ENCODE measurements at places on chromosomes 2 and 18. TPM values are rescaled to one million over a fixed set of nuclear protein-coding genes. Genes with fewer than 3 reads are reported as not detected.
A peak's percentile ranks its signal among the peaks of the same experiment; 100 is the strongest.

DNA sequence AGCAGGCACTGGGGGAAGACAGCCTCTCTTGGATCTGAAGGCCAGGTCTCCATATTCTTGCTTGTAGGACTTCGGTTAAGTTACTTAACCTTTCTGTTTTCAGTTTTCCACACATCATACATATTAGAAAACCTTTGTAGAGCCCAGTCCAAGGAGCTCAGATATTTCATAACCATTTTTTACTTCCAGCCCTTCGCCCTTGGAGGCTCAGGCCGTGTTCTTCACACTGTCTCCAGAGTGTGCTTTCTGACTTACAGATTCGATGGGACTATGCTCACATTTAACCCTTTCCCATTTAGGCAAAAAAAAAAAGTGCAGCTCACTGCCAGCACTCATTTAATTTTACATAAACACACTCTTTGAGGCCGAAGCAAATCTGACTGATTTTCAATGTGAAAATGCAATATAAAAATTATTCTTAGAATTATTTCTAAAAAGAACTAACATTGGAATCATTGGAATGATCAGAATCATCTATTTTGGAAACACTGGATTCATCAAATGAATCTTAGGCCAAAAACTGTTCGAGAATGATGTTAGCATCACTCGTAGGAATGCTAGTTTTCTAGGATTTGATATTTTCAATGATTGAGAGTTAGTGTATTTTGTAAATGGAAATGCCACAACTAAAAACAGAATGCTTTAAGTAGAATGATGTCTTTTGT is 55.0 kb downstream of the MTHFD2 start:
- no peak for DNase-seq

ABCG8 gene
- not detected for total RNA-seq

DNA sequence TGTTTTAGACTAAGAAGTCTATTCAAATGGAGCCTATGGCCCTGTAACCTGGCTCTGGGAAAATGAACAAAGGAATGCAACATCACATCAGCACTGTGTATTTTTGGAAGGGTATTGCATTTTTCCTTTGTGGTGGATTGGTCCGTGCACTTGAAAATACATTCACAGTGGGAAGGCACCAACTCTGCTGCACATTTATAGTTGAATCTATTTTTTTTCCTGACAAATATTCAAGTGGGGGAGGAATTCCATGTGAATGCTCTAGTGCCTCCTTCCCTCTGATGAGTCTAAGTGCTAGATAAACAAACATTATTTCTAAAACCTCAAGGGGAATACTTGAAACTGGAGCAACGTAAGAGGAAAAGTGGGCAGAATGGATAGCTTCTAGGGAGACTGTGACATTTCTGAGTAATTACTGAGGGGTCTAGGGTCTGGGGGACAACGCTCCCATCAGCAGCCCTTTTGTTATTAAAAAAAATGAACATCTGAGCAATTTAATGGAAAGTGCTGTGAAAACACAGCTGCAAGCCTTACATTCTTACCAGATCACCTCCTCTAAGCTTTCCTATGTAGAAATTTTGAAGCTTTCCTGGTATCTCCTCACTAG is 208.2 kb downstream of the SLC8A1 start:
- DNase-seq = peak; percentile 74

GRCh38 chr18:63374540-63374939 is 7.5 kb upstream of the KDSR start:
- no peak for DNase-seq

DNA sequence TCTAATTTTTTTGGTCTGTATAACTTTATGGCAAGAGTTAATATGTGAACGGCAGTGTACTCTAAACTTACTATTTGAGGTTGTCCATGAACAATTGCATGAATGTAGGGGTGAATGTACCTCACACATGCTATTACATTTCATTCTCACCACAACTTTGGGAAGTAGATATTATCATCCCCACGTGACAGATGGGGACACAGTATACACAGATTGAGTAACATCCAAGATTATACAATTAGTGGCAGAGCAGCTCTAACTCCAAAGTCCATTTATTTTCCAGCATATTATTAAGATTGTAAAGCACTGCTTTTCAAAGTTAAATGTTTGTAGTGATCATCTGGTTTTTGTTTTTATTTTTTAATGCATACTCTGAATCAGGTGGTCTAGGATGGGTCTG is 622.1 kb upstream of the ZEB2 start:
- no peak for DNase-seq

- no peak for DNase-seq
These were observed 75.4 kb downstream of the DYSF start for GRCh38 chr2:71528749-71529148.

- peak; percentile 75 for DNase-seq
These were observed 949.8 kb upstream of the LRATD1 start for GRCh38 chr2:13682540-13683272.

GRCh38 chr18:56407646-56408180 is 230.7 kb downstream of the TXNL1 start:
- no peak for DNase-seq

GRCh38 chr2:176122683-176123410 is at the start of gene HOXD9:
Gene HOXD9 (plus strand): TSS chr2:176122719. CDS start chr2:176122769, 50 bp downstream.
- no peak for DNase-seq

- DNase-seq = no peak
These were observed 168.3 kb upstream of the VRK2 start for GRCh38 chr2:57878171-57878865.

DNA sequence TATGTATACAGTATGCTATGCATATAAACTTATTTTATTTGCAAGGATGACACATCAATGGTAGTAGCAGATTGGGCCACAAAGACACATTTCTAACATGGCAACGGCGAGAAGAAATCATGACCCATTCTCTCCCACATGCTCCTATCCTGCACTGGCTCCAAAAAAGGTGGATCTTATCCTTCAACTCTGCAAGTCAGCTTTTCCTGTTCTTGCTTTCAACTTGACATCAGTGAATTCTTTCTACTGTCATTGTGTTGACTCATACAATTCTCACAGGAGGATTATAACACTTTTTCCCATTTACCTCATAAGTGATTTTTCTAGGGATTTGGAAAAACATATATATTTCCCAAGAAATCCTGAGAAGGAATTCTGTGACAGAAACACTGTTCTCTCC is 53.1 kb downstream of the ACVR1 start:
- peak; percentile 40 for DNase-seq

DNA sequence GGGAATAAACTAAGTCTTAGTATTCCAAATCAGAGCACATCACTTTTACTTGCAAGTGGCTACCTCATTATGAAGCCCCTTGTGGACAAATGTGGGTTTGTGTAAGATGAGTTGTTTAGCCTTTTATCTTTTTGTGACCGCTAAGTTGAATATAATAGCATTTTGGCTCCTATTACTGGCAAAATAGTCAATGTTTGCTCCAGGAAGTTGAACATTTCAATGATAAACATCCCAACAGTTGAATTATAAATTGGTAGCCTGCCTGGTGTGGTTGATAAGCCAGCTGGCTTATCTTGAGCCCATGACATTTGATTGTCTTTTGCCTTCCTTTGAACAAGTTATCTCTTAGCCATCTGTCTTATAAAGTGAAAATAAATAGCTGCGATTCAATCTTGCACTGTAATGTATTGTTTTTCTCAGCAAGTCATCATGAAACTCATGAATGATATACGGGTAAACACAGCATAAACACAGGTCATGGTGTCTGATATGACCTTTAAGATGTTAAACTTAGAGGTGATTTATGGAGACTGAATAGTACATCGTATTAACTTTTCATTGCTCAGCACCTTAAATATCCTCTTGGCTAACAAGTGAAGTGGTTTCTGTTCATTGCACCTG is 338.4 kb downstream of the SOCS6 start:
- no peak for DNase-seq

GRCh38 chr2:46488389-46488788 is 9.0 kb downstream of the TMEM247 start:
- DNase-seq = peak; percentile 13

- DNase-seq = no peak
These were observed 32.9 kb downstream of the LOXHD1 start for GRCh38 chr18:46624127-46624526.

DNA sequence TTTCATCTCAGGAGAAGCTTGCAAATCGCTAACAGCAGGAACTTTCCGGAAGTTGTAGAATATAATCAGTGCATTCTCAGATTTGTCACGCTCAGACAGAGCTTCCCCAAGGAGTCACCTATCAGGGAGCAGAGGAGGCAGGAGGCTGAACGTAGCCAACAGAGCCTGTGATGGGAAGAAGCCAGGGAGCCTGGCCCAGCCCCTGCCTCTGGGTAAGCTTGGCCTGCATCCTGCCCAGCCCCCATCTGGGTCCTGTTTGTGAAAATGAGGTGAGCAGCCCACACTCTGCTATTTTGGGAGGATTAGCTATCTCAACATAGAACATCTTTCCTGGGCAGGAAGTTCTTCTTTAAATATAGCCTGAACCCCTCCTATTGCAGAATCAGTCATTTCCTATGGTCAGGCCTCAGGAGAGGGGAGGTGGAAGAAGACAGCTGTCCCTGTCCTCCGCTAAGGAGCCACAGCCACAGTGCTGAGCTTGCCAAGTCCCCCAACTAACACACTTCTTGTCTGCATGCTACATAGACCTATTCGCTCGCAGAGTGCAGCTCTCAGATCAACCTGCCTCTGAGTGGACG is 19.2 kb upstream of the PKDCC start:
- DNase-seq = no peak

DNA sequence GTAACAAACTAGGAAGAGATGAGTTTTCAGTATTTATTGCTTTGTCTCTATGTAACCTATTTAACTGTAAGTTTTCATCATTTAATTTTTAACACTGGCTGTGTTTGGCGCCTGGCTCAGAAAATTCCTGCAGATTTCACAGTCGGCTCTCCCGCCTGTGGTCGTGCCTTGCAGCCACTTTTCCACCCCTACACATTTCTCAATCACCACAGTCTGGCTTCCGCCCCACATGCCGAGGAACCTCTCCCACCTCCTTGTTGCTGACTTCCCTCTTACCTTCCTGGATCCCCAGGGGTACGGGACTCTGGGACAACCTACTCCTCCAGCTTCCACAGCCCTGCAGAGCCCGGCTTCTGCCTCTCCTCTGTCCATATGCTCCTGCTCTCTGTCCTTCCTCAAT is 41.6 kb upstream of the MGAT4A start:
- no peak for DNase-seq

DNA sequence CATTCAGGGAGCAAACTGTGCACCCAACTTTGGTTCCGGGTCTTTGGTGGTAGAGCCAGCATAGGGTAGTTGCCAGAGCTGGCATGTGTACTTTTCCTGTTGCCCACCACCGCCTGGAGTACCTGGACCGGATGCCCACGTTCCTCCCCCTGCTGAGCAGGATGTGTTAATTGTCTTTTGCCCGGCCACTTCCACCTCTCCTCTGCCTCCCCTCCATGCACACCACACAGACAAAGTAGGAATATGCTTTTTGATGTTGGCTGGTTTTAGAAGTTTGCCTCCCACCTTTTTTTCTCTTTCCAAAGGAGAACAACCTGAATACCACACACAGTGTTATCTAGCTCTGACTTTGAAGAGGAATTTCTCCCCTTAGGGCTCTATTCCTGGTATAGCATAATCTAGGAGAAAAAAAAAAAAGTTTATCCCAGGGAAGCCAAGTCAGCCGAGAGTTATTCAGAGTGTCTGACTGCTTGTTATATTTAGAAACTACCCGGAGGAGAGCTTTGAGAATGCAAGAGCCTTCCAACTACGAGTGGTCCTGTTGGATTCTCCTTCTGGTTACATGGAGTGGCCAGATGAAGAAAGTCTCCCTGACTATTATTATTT is 111.9 kb downstream of the SETBP1 start:
- DNase-seq = no peak

GRCh38 chr2:207836521-207837133 is 66.9 kb upstream of the FZD5 start:
- no peak for DNase-seq

DNA sequence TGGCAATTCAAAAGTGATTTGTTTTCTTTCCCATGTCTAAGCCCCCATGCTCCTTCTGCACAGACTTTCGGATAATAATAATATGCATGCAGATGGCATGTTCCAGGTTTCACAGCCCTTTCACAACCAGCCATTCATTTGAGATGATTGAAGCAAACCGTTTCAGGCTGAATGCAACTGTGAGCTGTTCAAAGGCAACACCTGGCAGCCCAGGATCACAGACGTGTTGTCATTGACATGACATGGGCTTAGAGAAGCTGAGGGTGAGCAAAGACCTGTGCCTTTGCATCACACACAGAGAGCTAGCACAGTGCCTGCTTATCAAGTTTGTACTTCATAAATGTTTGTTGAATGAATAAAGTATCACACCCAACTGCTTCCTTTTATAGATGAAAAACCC is 12.4 kb upstream of the ERMN start:
- DNase-seq = no peak

- no peak for DNase-seq
These were observed 174.1 kb downstream of the UXS1 start for GRCh38 chr2:106020032-106020431.

Measured in LHCN-M2 (cell line).